Right hindlimb (tissue), 1 donor: ENCODE measurements at places on chromosomes 5 and 9.

DNA sequence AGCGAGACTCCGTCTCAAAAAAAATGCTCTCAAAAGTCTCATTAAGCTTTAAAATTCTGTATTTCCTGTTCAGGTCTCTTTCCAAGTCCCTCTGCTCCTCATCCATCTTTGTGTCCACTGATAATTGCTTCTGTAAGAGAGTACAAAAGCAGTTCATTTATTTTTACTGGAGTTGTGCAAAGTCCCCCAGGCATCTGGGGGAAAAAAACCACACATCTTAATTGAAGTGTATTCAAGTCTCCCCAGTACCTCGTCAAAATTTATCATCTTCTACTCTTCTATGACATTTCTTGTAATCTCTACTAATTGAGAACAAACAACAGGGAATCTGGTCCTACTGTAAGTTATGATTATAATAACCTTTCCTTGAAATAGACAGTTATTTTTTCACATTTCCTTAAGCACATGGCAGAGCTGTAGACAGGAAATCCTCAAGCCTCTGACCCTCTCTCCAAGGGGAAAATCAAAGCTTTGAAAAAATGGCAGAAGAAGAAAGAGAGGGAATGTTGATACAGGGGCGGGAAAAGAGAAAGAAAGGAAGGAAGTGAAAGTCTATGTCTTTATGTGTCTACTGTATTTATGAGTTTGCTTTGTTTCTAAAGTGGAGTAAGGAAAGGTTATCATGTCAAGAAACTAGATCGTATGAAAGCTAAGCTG is 51.5 kb downstream of the RAI14 start:
- DNase-seq: no peak

GRCh38 chr5:6674886-6675285 is 38.3 kb upstream of the TENT4A start:
- DNase-seq: no peak

DNA sequence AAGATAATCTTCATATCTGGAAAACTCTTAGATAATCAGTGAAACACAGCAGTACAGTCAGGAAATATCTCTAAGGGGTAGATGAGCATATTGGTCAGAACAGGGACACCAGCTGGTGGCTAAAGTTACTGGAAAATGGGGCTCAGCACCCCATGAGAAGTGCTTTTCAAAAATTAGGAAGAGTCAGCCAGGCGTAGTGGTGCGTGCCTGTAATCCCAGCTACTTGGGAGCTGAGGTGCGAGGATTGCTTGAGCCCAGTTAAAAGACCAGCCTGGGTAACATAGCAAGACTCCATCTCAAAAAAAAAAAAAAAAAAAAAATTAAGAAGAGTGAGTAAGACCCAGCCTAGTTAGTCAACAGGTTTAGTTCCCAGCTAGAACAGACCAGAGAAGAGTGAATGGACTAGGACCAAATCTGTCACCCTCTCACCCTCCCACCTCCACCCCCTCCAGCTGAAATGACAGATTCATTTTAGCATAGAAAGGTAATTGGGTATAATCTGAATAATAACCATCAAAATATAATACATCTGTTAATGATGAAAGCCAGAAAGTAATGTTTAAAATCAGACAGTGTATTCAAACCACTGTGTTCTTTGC is 120.9 kb downstream of the CDC42SE2 start:
- DNase-seq: no peak

- peak; percentile 48 for DNase-seq
These were observed 65.1 kb downstream of the ANKH start for GRCh38 chr5:14806456-14806855.

GRCh38 chr5:160023908-160024630 is 15.1 kb downstream of the TTC1 start:
- DNase-seq: no peak

DNA sequence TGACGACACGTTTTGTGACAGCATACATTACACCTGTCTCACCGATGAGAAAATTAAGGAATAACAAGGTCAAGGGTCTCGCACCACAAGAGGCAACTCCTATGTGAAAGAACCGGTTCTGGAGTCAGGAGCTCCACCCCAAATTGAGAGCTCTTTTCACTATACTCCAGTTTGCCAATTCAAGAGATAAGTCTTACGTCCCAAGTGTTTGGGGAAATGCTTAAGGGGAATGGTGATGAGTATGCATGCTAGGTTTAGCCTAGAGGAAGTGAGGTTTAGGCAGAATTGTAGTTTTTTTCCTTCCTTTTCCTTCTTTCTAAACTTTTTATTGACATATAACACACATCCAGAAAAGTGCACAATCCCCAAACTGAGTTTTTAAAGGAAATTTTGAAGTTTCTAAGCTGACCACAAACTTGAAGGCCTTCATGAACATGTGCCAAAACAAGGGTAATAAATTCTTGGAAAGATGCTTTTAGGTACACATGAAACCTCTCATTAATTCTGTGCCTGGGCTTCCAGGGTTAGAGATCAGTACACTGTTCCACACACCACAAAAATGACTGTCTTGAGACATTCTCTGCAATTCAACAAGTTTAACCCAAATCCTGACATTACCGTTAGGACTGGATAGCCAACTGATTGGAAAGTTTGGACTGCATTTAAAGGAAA is 127.6 kb upstream of the SLC1A3 start:
- no peak for DNase-seq

DNA sequence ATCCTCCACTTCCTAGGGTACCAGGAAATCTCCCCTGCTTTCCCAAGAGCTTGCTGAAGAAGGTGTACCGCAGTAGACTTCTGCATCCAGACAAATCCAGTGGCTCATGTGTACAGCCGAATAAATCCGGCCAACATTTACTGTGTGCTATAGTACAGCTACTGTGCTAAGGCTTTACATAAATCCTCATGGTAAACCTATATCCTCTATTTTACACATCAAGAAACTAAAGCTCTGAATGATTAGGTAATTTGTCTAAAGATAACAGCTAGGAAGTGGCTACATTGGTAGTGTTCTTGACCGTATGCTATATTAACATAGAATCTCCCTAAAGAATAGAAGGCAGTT is 511 bp upstream of the WDR41 start:
- no peak for DNase-seq

DNA sequence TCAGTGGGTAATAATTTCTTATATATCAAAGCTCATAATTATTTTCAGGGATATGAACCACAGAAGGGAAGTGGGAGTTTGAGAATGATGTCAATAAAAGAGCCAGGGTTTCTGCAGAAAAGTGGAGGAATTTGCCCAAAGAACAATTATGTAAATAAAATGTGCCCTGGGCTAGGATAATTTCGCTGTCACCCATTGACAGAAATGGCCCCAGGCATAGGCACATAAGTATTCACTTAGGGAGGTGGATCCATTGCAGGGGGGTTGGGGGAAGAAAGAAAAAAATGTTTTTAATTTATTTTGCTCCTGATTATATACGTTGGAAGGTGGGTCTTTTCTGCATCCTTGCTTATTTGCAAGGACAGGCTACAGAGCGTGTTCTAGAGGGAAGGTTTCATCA is 135.1 kb upstream of the IRX2 start:
- DNase-seq: no peak

DNA sequence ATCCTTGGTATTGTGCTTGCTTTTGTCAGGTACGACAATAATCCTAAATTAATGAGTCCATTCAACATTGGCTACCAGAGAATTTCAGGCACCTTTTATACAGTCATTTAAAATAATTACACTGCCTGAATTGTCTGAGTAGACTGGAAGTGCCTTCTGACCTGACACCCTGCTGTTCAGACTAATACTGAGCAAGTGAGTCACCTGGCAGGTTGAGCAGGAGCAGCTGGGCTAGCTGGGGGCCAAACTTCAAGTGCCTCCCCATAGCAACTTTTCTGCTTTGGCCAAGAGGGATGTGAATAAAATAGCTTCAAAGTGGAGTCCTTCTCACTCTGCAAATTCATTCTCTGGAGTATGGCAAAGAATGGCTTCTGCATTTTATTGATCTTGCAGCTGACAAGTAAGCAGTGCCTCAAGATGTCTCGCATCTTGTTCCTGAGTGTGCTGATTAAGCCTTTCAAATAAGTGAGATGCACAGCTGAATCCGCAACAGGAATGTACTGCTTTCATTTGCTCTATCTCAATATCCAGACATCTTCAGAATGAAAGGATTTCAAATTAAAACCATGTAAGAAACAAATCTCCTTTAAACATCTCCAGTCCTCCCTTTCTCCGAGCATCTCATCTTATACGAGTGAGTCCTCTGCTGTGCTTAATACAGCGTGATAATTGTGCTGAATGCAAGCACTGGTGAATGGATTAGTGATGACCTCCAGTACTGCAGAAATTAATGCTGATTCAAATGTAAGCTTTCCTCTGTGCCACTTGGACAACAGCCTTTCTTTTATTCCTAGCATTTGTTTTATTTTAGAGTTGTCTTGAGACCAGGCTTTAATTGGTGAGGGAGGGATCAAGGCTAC is 271.2 kb downstream of the EDIL3 start:
- no peak for DNase-seq

GRCh38 chr5:53895091-53895683 is 334.7 kb downstream of the NDUFS4 start:
- DNase-seq: no peak

DNA sequence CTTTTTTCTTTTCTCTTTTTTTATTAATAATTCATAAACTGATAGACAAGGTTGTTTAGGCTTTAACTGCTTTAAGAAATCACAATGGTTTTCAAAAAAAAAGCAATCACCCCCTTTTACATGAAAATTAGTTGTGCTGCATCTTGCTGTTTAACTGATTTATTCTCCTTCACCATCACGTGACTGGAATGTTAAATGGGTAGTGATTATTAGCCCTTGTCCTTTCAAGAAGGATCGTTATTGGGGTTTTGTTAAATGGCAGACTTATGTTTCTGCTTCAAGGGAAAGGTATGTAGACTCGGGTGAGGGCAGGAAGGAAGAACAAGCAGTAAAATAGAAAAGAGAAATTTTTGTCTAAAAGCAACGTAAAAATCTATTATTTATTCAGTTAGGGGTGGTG is 175.6 kb upstream of the TLE4 start:
- no peak for DNase-seq

GRCh38 chr5:43274435-43275114 is 38.6 kb downstream of the HMGCS1 start:
- no peak for DNase-seq

GRCh38 chr5:75031366-75031765 is 21.0 kb downstream of the GCNT4 start:
- DNase-seq: no peak

GRCh38 chr9:86731511-86732063 is 215.7 kb downstream of the GAS1 start:
- DNase-seq: no peak

DNA sequence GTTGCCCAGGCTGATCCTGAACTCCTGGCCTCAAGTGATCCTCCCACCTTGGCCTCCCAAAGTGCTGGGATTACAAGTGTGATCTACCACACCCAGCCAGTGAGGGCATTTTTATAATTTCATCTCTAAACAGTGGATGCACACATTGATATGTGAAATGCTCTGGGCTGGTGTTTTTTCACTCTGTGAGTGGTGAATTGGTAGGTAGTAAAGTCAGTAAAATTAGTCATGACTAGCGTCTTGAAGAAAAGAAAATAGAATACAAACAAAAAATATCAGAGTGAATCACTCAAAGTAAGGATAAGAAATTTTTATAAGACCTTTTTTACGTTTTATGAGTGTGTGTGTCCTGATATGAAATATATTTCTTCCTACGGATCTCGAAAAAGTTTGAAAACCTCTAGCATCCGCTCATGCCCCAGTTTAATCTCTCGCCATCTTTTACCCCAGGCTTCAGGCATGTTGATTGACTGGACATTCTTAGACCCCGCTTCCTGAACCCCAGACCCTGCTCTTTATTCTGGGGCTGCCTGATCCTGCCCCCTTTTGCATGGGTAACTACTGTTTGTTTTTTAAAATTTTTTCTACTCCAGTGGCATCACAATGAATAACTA is 14.0 kb downstream of the OSTF1 start:
- no peak for DNase-seq

DNA sequence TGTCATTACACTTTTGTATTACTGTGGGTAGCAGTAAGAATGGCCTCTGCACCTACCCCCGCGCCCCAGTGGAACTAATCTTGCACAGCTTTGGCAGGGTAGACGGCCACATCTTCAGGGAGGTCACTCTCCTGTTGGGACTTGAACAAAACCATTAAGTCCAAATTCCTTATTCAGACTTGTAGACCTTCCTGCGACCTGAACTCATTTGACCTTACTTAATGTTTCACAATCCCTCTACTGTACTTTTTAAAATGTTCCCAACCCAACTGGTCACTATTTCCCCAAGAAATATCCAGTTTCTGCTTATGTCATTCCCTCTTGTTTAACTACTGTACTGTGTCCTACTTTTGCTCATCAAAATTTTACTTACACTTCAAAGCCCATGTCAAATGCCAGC is 5.3 kb upstream of the FAM120AOS start:
- no peak for DNase-seq

- DNase-seq: no peak
These were observed 1.1 kb downstream of the NDOR1 start for GRCh38 chr9:137206602-137207001.

DNA sequence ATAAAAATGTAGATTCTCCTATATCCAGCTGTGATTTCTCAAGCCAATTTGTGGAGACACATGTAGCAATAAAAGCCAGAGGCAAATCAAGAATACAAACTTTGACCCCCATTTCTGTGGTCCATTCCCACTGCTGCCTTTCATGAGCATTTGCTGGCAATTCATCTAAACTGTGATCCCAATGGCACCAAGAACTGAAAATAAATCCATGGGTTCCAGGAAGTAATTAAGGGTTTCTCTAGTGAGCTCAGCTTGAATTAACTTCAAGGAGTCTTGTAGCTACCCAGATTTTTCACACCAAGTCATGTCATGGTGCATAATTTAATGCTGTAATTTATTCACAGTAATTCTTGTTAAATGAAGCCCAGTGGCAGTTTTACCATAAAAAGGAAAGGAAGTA is 145.0 kb upstream of the SMC2 start:
- no peak for DNase-seq

- no peak for DNase-seq
These were observed 64.1 kb downstream of the OSTF1 start for GRCh38 chr9:75152416-75152815.

DNA sequence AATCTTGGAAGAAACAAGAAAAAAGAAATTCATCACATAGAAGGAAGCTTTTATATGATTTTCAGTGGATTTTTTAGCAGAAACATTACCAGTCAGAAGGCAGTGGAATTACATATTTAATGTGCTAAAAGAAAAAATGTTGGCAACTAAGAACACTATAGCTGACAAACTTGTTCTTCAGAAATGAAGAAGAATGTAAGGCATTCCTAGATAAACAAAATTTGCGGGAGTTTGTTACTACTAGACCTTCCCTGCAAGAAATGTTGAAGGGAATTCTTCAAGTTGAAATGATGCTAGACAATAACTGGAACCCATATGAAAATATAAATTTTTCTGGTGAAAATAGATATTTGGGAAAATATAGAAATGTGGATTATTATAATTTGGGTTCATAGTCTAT is 718.3 kb upstream of the GRAMD2B start:
- no peak for DNase-seq
